ENCODE measurements at places on chromosomes 3 and 15. TPM values are rescaled to one million over a fixed set of nuclear protein-coding genes. Genes with fewer than 3 reads are reported as not detected.

TMEM43 gene
- polyA plus RNA-seq: 119 TPM

MB21D2 gene
- polyA plus RNA-seq: 6.7 TPM

AADAC gene
- polyA plus RNA-seq: 0.62 TPM

REC114 gene
- polyA plus RNA-seq: not detected

FBXL22 gene
- 0.13 TPM for polyA plus RNA-seq

MLF1 gene
- 3.0 TPM for polyA plus RNA-seq

C2CD4B gene
- polyA plus RNA-seq: 31.5 TPM

CLRN1 gene
- not detected for polyA plus RNA-seq

SEMA6D gene
- 16.4 TPM for polyA plus RNA-seq

CCDC33 gene
- polyA plus RNA-seq: not detected

NR2E3 gene
- polyA plus RNA-seq: 0.04 TPM

KNL1 gene
- 4.0 TPM for polyA plus RNA-seq

SPSB4 gene
- polyA plus RNA-seq: 0.06 TPM

CACNA1D gene
- polyA plus RNA-seq: 0.06 TPM

STRC gene
- polyA plus RNA-seq: 0.25 TPM

ERICH6 gene
- not detected for polyA plus RNA-seq

TM4SF18 gene
- polyA plus RNA-seq: 150 TPM

GOLGA8S gene
- polyA plus RNA-seq: 0.04 TPM

SH2D7 gene
- polyA plus RNA-seq: not detected

FOXB1 gene
- not detected for polyA plus RNA-seq

SHISA5 gene
- polyA plus RNA-seq: 401 TPM

RLBP1 gene
- not detected for polyA plus RNA-seq

DLL4 gene
- polyA plus RNA-seq: 57.8 TPM

All from endothelial cell of umbilical vein (primary cell).